Foreskin fibroblast (primary cell): ENCODE measurements at places on chromosomes 7 and 10.

DNA sequence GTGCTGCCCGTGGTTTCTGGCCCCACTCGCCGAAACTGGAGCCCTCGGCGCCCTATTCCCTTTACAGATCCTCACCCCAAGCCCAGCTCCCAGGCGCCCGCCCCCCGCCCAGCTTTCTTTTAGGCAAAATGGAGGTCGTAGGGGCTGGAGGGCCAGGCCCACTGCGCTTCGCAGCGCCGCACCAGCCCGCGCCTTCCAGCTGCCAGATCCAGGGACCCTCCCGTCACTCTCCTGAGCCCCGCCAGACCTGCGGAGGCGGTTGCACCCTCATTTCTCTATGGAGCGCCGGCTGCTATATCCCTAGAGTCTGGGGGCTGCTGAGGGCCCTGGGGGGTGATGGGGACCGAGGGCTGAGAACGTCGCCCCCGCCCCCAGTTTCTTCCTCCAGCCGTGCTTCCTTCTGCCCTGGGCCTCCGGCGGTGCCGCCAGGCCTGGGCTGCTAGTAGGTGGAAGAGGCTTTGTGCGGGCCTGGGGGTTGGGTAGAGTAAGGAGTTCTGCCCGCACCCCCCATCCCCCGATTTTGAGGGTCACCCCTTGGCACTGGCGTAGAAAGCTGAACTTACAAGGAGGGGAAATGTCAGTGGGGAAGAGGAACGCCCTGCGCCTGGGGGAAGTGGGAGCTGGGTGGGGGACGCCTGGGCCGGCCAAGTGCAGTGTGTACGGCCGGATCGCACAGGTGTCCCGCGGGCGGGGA, 1.0 kb downstream of the GNB2 start:
- DNase-seq: peak; percentile 42

- DNase-seq: peak; percentile 61
Observed at GRCh38 chr7:85554236-85555178, 367.7 kb upstream of the SEMA3D start.

DNA sequence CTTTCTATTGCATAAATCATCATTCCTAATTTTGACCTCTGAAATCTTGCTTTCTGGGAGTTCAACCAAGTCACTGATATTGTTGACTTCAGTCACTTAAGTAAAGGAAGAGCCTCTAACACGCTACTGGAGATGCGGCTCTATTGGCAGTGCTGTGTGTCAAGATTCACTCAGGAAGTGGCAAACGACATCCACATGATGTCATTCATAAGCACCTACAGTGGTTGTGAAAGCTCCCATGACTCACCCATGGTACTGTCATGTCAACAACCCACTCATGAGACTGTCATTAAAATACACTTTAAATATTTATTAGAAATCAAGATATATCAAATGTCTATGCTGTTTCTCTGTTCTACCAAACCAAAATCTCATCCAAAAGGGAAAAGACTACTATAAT, 52.5 kb upstream of the LHFPL3 start:
- DNase-seq: peak; percentile 1

DNA sequence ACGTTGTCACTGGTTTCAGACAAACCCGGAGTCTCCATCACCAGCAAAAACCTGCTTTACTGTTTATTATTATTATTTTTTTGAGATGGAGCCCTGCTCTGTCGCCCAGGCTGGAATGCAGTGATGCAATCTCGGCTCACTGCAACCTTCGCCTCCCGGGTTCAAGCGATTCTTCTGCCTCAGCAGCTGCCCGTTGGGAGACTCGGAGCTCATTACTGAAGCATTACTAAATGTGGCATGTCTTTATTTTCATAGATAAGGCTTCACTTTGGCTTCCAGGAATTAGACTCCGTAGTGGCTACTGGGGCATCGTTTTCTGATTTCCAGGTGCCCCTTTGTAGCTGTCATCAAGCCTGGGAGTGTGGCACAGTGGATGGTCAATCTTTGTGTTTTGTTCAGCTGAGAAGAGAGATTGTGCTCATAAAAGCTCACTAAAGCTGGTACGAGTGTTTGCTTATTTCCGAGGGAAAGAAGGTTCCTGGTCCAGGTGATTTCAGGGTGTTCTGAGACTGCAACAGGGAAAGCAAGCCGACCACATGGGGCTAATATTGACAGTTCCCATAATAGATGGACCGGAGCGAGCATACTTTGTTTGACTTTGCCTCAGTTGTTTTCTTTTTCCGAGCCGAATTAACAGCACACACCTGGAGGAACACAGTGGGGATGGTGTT, 163.1 kb downstream of the CAMK1D start:
- DNase-seq: no peak

GRCh38 chr7:31256506-31256905, 84.0 kb downstream of the NEUROD6 start:
- DNase-seq: no peak

- DNase-seq: no peak
Observed at GRCh38 chr7:128959296-128959695, 21.6 kb downstream of the IRF5 start.

GRCh38 chr7:90520484-90520883, 51.0 kb downstream of the PTTG1IP2 start:
- no peak for DNase-seq

GRCh38 chr10:103851261-103851660, 4.1 kb downstream of the SH3PXD2A start:
- DNase-seq: no peak

DNA sequence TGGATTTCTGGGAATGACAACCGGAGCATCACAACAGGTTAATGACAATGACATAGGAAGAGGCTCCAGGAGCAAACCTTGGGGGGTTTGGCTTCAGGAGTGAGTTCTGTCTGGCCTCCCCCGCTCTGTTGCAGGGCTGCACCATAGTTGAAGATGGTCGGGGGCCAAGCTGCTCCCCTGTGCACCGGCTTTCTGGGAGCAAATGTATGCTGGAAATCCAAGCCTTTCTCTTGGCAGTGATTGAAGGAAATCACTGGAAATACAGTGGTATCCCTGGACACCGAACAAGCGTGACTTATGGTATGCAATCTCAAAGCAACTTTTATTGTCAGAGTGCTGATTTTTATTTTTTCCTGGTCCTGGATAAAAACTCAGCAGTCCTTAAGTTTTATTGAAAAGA, 251.9 kb upstream of the ZNF32 start:
- no peak for DNase-seq

- no peak for DNase-seq
Observed at GRCh38 chr7:44377681-44378421, 52.5 kb upstream of the CAMK2B start.

DNA sequence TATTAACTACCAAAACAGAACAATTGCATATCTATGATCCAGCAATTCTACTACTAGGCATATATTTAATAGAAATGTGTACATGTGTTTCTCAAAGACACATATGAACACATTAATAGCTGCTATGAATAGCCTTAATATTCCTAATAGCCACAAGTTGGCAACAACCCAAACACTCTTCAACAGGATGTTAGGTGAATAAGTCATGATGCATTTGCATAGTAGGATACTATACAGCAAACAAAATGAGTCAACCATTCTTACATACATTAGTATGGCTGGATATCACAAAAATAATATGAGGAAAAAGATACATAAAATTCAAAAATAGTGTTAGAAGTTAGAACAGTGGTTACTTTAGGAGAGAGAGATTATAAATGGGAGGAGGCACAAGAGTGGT, 26.8 kb upstream of the ZNF746 start:
- no peak for DNase-seq

DNA sequence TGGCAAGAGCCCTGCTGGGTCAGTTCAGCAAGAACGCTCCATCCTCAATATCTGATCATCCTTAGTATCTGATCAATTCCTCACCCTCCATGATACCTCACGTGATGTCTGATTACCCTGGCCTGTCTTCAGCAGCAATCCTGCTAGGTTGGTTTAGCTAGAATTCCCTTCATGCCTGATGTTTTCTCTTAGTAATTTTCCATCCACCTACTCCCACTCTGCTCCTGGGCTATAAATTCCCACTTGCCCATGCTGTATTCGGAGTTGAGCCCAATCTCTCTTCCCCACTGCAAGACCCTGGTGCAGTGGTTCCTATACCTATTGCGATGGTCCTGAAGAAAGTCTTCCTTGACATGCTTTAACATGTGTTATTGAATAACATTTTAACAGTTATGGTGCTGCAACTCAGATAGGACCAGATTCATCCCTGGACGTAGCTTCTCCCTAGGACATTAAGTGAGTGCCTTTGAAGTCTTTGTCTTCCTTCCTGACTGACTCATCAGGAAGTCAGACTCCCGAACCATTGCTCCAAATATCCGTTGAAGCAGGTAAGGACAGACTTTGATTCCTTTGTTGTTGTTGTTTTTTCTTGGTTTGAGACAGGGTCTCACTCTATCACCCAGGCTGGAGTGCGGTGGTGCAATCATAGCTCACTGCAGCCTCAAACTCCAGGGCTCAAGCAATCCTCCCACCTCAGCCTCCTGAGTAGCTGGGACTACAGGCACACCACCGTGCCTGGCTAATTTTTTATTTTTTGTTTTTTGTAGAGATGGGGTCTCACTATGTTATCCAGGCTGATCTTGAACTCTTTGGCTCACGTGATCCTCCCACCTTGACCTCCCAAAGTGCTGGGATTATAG, 29.4 kb upstream of the CLDN3 start:
- no peak for DNase-seq

- no peak for DNase-seq
Observed at GRCh38 chr7:19971956-19972355, 198.5 kb upstream of the TMEM196 start.

GRCh38 chr7:128404143-128404681, 5.6 kb downstream of the IMPDH1 start:
- DNase-seq: no peak

GRCh38 chr10:6410830-6411229, 169.2 kb downstream of the PRKCQ start:
- DNase-seq: no peak

GRCh38 chr7:112116894-112117293, 89.3 kb downstream of the DOCK4 start:
- no peak for DNase-seq

GRCh38 chr10:49798275-49798674, 36.2 kb upstream of the OGDHL start:
- DNase-seq: no peak

- no peak for DNase-seq
Observed at GRCh38 chr10:101291331-101292193, 62.3 kb upstream of the LBX1 start.

GRCh38 chr7:98551611-98552273, 65.3 kb upstream of the NPTX2 start:
- peak; percentile 45 for DNase-seq

DNA sequence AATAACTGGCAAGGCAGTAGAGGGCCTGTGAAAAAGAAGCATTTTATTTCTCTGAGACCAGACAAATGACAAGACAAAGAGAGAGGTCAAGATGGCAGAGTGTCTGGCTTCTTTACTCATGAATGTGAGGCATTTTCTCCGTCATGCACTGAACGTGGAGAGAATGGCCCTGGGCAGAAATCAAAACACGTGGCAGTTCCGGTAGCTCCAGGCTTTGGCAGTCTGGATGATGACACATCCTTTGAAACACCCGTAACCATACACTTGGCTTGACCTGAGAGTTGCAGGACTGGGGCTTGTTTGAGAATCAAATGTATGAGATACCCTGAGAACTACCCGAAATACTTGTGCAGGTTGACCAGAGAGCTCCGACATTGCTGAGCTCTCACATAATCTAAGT, 537.6 kb downstream of the ACTR3B start:
- no peak for DNase-seq

DNA sequence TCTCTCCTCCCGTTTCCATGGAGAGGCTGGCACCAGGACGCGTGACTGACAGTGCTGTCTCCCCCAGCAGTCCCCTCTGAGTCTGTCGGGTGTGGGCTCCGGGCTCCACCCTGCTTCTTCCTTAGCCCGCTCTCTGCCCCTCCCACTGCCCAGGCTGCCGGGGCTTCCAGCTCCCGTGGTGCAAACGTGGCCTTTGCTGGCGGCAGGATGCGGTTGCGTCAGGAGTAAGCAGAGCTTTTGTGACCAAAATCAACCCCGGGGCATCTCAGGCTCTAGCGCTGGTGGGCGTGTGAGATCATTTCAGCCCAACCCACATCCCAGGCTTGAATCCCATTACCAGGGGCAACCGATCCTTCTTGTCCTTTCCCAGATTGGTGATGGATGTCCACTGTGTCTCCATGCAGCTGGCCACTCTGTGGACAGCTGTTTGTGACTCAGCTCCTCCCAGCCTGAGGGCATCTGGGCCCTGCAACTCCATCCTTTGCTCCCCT, 28.2 kb downstream of the PTPRE start:
- no peak for DNase-seq

DNA sequence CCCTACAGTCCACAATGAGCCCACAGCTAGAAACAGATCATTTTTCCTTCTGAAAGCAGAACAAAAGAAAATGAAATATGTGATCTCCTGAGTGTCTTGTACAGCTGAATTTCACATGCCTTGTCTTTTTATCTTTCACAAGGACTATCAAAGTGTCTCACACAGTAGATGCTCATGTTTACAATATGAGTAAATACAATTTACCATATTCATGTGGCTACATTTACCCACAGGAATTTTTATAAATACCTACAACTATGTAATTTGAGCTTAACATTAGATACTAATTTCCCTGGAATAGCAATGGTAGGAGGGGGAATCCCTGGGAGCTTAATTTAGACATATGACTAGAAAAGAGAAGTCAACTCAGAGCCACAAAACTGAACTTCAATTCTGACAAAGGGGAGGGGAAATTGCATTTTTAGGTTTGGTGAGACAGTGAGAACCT, 186.2 kb downstream of the MACC1 start:
- peak; percentile 21 for DNase-seq

DNA sequence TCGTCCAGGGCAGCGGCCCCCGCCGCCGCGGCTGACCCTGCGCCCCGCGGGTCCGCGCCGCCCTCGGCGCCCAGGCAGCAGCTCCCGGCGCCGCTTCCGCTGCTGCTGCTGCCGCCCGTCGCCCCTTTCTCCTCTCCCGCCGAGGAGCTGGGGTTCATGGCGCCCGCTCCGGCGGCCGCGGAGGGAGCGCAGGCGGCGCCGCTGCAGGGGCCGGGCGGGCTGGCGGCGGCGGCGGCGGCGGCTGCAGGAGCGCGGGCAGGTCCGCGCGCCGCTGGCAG, 286 bp downstream of the DGKI start:
- DNase-seq: no peak

- DNase-seq: no peak
Observed at GRCh38 chr10:131126321-131127137, 185.0 kb downstream of the TCERG1L start.

DNA sequence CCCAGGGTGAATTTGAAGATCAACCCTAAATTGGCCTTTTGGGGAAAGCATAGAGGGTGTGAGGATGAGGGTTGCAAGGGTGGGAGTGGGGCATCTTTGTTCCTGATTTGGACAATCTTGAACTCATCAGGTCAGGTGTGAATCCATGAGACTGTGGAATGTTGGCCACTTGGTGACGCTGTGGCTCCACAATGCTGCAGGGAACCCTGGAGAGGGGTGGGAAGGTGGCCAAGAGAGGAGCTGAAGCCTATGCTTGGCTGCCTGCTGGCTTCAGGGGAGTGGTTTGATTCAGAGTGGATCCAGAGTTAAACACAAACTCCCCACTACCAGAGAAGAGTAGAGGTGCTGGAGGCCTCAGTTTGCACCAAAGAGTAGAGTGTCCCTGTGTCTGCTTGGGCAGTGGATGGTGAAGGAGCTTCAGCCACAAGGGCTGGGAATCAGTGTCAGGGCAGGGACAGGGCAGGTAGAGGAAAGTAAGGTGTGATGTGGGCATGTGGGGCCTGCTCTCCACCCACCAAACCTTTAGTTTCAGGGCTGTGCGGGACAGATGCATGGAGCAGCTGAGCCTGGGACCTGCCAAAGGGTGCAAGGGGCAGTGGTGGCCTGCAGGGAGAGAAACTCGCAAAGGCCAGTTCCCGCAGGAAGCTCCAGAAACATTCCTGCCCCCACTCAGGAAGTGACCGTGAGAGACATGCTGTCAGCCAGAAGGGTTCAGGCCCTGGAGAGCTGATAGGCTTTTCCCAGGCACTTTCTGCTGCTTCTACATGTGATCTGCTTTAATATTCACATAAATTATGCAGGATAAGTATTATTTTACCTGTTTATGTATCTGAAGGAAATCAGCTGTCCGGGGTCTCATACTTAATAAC, 81.0 kb upstream of the PRSS58 start:
- DNase-seq: no peak
